ENCODE measurements at places on chromosomes 5 and 9. TPM values are rescaled to one million over a fixed set of nuclear protein-coding genes. Genes with fewer than 3 reads are reported as not detected.

Gene FANCC
- total RNA-seq = 17.8 TPM

Gene PTPRD
- not detected for total RNA-seq

Gene TSSK1B
- not detected for total RNA-seq

DNA sequence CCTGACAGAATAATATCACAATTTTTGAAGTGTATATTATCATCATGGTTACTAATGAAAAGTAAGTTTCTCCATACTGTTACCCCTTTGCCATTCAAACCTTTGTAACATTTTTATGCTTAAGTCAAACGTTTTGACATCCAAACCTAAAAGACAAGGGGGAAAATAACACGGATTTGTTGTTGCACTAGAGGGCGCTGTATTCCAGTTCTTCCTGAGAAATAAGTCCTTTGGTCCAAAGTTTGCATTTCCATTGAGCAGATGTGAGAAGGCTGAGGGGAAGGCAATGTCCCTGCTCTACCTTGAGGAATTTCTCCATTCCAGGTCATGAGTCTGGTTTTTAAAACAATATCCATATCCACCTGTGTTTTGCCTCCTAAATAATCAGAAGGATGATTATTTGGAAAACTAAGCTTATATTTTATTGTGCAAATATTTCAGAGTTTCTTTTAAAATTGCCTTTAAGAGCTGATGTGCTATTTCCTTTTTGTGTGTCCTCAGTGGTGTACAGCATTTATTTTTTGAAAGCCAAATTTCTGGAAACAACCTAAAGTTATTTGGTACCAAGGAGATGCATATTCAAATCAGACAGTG lies 9.7 kb downstream of the LECT2 start:
- no peaks in the 10 kb centered on the region for H3K4me1 ChIP-seq
- peak; percentile 54 for DNase-seq
- H3K27ac ChIP-seq = no peak overlapping the region
- H3K27me3 ChIP-seq = no peaks in the 10 kb centered on the region

DNA sequence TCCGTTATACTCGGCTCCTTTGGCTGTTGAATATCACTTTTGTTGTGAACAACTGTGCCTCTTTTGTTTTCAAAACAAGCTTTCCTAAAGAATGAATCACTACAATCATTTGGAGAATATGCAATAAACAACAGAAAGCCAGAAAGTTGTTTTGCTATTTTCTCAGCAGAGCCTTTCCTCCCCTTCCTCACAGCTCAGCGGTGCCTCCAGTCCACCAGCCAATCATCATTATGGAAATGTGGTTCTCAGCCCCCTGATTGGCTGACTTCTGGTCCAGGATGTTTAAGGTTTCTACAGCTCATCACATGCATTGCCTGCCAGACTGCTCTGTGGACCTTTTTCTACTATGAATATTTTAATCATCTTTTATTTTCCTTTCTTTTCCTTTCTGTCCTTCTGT lies 9.1 kb upstream of the ZNF608 start:
- H3K27ac ChIP-seq = peak overlapping the region; percentile 84
- H3K4me3 ChIP-seq = no peak overlapping the region
- H3K4me1 ChIP-seq = peaks cover 34% of the 10 kb centered on the region
- no peaks in the 10 kb centered on the region for H3K27me3 ChIP-seq
- no peaks in the 10 kb centered on the region for H3K36me3 ChIP-seq
- DNase-seq = no peak

DNA sequence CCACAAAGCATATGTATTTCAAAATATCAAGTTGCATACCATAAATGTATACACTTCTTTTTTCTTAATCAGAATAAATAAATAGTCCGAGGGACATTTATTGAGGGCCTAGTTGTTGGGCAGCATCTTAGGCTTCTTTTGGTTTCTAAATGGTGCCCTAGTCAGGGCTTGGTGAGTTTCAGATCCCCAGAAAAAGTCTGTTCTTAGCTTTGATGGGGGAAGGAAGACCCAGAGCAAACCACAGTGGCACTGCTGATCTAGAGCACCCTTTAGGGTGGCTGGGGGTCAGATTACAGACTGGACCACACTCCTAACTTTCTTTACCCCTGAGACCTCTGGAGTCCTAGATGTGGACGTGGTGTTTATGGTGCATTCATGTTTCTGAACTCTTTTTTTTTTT lies 97.8 kb downstream of the C9orf152 start:
- no peaks in the 10 kb centered on the region for H3K36me3 ChIP-seq
- H3K27me3 ChIP-seq = no peaks in the 10 kb centered on the region
- DNase-seq = no peak
- no peaks in the 10 kb centered on the region for H3K4me1 ChIP-seq
- H3K27ac ChIP-seq = no peak overlapping the region
- no peak overlapping the region for H3K4me3 ChIP-seq

DNA sequence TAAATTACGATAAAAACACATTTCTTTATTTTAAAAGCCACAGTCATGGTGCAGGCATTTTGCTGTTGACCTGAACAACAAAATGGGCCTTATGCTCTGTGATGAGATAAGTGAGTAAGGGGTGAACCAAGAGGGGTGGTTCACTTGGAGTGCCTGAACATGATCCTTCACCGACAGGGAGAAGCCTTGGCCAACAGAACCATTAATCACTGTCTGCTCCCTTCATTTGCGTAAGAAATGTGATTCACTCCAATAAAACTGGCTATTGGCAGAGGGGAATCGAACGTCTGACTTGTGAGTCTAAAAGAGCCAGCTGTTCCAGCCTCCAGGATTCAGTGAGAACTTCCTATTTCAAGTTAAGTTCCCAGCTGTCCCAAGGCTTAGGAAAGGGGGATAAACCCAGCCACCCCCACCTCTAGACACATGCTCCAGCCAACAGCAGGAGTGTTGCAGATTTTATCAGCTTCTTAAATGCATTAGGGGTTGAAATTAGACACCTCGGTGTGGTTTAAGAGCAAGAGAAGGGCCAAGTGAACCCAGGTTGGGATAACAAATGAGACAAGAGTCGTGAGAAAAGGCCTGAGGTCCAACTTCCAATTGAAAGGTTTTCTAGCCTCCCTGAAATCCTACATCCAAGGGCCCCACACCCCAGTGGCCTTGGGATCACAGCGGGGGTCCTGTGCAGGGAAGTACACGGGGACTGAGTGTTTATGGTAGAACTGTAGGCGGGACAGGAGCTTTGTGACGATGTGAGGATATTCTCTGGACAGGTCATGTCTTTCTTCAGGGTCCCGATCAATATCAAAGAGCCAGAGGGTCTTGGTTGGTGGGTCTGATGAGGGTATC lies 131.4 kb upstream of the LHFPL2 start:
- DNase-seq = no peak
- H3K36me3 ChIP-seq = no peaks in the 10 kb centered on the region
- H3K4me3 ChIP-seq = no peak overlapping the region
- no peak overlapping the region for H3K27ac ChIP-seq
- H3K4me1 ChIP-seq = no peaks in the 10 kb centered on the region
- H3K27me3 ChIP-seq = no peaks in the 10 kb centered on the region

DNA sequence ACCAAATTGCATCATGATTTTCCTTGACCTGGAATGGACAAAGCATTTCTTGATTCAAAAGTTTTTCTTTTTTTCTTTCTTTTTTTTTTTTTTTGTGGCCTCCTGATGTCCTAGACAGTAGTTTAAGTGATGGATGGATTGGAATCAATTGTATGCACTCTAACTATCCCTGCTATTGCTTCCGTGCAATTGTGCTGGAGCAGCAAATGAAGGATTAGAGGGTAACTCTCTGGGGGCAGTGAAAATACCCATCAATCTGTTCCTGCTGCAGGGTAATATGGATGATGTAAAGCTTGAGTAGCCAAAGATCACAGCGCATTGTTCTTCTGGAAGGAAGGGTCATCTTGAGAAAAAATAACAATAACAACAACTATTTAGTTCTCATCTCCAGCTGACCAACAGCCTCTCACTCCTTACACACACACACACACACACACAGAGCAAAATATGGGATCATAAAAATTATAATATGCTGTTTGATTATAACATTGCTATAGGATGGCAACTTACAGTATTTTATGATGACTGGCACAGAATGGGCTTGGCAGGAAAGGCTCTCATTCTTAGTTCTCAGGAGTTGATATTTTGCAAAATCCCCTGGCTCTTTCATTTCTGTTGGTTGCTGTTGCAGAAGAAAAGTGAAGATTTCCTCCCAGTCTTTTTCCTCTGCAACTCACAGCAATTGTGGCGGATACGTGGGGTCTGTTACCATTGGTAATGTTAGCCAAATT lies 160.9 kb upstream of the DMAC1 start:
- no peak overlapping the region for H3K27ac ChIP-seq
- no peaks in the 10 kb centered on the region for H3K36me3 ChIP-seq
- no peak overlapping the region for H3K4me3 ChIP-seq
- no peak for DNase-seq

DNA sequence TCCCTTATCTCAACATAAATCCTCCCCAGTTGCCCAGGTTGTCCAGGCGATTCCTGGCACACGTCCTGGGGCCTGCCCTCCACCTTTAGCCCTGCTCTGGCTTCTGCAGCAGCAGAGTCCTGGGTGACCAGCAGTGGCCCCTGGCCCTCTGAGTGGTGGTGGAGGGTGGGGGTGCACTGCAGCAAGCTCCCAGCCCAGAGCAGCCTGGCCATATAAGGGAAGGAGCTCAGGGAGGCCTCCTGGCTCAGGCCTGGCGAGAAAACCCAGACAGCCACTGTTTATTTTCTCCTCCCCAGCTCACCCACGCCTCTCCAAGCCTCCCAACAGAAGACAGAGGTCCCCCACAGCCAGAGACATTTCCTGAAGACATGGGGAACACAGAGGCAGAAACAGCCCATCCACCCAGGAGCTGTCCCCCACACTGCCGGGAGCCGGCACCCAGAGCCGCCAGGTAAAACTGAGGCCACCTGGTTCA lies 44.7 kb upstream of the IL17B start:
- H3K4me1 ChIP-seq = peaks cover 6% of the 10 kb centered on the region
- no peak overlapping the region for H3K27ac ChIP-seq
- H3K36me3 ChIP-seq = no peaks in the 10 kb centered on the region
- no peak for DNase-seq
- H3K27me3 ChIP-seq = no peaks in the 10 kb centered on the region

- no peaks in the 10 kb centered on the region for H3K36me3 ChIP-seq
- DNase-seq = no peak
- no peaks in the 10 kb centered on the region for H3K4me1 ChIP-seq
- H3K4me3 ChIP-seq = no peak overlapping the region
- H3K27me3 ChIP-seq = no peaks in the 10 kb centered on the region
- no peak overlapping the region for H3K27ac ChIP-seq
Observed at GRCh38 chr5:109529520-109529919, 119.7 kb upstream of the PJA2 start.

- H3K4me1 ChIP-seq = no peaks in the 10 kb centered on the region
- H3K27ac ChIP-seq = no peak overlapping the region
- H3K4me3 ChIP-seq = no peak overlapping the region
- no peaks in the 10 kb centered on the region for H3K36me3 ChIP-seq
- no peak for DNase-seq
- no peaks in the 10 kb centered on the region for H3K27me3 ChIP-seq
Observed at GRCh38 chr5:68432682-68433081, 217.1 kb downstream of the PIK3R1 start.

DNA sequence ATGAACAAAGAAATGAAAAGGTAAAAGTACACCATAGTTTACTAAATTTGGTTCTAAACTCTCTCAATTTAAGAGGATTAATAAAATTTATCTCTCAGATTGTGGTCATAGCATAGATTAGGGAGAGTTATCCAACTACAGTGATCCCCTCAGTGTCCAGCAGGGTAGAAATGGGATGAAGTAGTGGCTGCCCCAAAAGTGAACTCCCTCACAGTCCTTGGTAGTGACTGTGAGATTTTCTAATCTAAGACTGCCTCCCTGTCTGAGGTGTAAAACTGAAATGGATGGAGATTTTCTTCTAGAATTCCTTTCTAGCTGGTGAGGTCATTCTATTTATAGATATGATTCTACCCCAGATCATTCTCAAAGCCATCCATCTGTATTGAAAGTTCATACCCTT lies 455.5 kb downstream of the ACTL7B start:
- H3K36me3 ChIP-seq = no peaks in the 10 kb centered on the region
- DNase-seq = no peak
- no peak overlapping the region for H3K4me3 ChIP-seq
- H3K27me3 ChIP-seq = no peaks in the 10 kb centered on the region
- no peak overlapping the region for H3K27ac ChIP-seq

All from Panc1 (cell line).